Nephron progenitor cell (in vitro differentiated cells): ENCODE measurements at places on chromosomes 11 and 22.

- H3K4me1 ChIP-seq: peaks cover 47% of the 10 kb centered on the region
- no peaks in the 10 kb centered on the region for H3K36me3 ChIP-seq
- peaks cover 53% of the 10 kb centered on the region for H3K27me3 ChIP-seq
- no peak overlapping the region for H3K27ac ChIP-seq
- no peak overlapping the region for H3K4me3 ChIP-seq
Measured at GRCh38 chr11:2865922-2866577, 19.5 kb downstream of the CDKN1C start.

- no peak for DNase-seq
- H3K36me3 ChIP-seq: no peaks in the 10 kb centered on the region
- H3K4me3 ChIP-seq: no peak overlapping the region
- H3K27me3 ChIP-seq: peaks cover 45% of the 10 kb centered on the region
- peaks cover 30% of the 10 kb centered on the region for H3K4me1 ChIP-seq
Measured at GRCh38 chr11:86673872-86674750, 1.7 kb upstream of the ME3 start.

DNA sequence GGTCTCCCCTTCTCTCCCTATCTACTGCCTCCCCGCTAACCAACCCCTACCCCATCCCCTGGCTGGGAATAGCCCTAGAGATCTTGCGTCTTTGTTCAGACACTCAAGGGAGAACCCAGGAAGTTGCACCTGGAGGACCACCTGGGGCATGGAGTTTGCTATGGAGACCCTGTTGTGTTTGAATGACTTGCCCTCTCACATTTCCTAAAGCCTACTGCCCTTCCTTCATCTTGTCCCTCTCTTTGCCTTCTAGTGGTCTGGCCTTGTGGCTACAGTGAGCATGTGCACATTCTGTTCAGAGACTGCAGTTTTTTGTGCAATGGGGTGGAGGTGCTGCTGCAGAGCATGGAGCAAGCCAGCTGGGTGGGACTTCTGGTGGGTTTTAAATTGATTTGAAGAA lies 42.5 kb downstream of the ZNRF3 start:
- H3K4me3 ChIP-seq: no peak overlapping the region
- H3K27ac ChIP-seq: peak overlapping the region; percentile 5
- no peaks in the 10 kb centered on the region for H3K36me3 ChIP-seq
- peaks cover 85% of the 10 kb centered on the region for H3K4me1 ChIP-seq
- DNase-seq: no peak

GRCh38 chr22:22214819-22215329 lies 29.7 kb upstream of the VPREB1 start:
- H3K36me3 ChIP-seq: no peaks in the 10 kb centered on the region
- no peak overlapping the region for H3K27ac ChIP-seq
- DNase-seq: no peak
- H3K27me3 ChIP-seq: peaks cover 91% of the 10 kb centered on the region

DNA sequence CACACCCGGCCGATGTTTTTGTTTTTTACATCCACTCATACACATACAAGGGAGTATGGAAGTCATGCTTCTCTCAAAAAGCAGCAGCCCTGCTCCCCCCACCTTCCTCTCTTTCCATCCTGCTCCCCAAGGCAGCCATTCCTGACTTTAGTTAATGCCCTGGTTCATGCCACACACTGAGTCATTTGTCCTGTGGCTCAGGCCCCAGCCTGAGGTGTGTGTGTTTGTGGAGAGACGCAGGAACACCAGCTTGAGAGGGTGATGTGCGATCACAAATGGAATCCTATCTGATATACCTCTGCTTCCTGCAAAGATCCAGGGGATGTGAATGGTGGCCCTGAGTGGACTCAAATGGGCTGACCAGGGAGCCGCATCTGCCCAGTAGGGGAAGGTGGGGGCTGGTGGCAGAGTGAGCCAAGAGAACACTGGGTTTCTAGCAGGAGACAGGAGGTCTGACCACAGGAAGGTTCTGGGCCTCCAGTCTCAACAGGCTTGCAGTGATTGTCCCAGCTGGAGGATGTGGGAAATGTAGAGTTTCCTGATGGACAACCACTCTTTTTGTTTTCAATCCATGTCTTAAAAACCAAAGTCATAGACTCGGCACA lies 86.7 kb downstream of the OSBP2 start:
- H3K4me3 ChIP-seq: no peak overlapping the region
- no peaks in the 10 kb centered on the region for H3K4me1 ChIP-seq
- peaks cover 7% of the 10 kb centered on the region for H3K27me3 ChIP-seq
- DNase-seq: no peak
- H3K27ac ChIP-seq: no peak overlapping the region
- H3K36me3 ChIP-seq: no peaks in the 10 kb centered on the region

GRCh38 chr11:64713016-64713707 lies 9.8 kb downstream of the NRXN2 start:
- DNase-seq: peak; percentile 76
- peaks cover 70% of the 10 kb centered on the region for H3K4me1 ChIP-seq
- no peak overlapping the region for H3K4me3 ChIP-seq
- H3K27ac ChIP-seq: no peak overlapping the region

- no peak for DNase-seq
- H3K36me3 ChIP-seq: no peaks in the 10 kb centered on the region
- peaks cover 4% of the 10 kb centered on the region for H3K27me3 ChIP-seq
- H3K4me1 ChIP-seq: peaks cover 36% of the 10 kb centered on the region
- no peak overlapping the region for H3K4me3 ChIP-seq
Measured at GRCh38 chr22:44723801-44724200, 21.8 kb downstream of the PRR5 start.
